ENCODE measurements at places on chromosomes 6 and 20.

- DNase-seq = no peak
Measured at GRCh38 chr20:34560141-34560523, 1.6 kb downstream of the MAP1LC3A start.

DNA sequence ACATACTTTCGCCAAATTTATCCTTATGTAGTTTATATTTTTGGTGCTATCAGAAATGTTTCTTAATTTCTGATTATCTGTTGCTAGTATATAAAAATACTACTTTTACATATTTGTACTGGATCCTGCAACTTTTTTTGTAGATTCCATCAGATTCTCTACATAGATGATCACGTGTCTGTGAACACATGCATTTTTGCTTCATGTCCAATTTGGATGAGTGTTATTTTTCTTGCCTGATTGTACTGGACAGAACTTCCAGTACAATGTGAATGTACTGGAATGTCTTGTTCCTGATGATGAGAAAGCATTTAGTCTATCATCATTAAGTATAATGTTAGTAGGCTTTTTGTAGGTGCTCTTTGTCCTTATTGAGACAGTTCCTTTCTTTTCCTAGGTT, 25.0 kb upstream of the SSR1 start:
- no peak for DNase-seq

DNA sequence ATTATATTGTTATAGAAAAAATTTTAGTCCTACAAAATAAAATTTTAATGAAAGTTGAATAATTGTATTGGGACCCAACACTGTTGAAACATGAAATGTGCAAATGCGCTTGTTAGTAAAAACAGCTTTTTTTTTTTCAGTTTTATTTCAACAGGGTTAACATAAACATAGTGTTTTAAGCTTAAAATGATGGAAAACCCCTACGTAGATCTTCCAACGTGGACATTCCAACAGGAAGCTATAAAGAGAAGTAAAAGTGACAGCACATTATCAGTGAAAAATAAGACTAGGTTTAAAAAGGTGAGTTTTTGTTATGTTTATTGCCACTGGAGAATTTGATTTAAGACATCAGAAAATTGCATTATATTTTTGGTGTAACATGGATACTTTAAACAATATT, 6.5 kb upstream of the GPR31 start:
- no peak for DNase-seq

GRCh38 chr6:18362058-18362561, 25.0 kb upstream of the RNF144B start:
- no peak for DNase-seq

GRCh38 chr6:42294759-42295158, 77.1 kb upstream of the MRPS10 start:
- DNase-seq = no peak

GRCh38 chr20:36008461-36009035, 40.2 kb downstream of the CNBD2 start:
- DNase-seq = no peak

DNA sequence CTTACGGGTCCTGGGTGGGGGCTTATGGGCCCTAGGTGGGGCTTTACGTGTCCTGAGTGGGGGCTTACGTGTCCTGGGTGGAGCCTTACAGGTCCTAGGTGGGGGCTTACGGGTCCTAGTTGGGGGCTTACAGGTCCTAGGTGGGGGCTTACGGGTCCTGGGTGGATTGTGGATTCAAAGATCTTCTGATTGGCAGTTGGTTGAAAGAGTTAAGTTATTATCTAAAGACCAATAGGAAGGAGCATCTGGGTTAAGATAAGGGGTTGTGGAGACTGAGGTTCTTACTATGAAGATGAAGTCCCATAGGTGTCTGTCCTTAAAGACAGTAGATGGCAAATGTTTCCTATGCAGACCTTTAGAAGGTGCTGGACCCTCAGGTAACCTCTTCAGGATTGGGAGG, 8.4 kb upstream of the BIRC7 start:
- DNase-seq = no peak

- DNase-seq = no peak
Measured at GRCh38 chr20:60857708-60858107, 394.4 kb upstream of the CDH4 start.

- no peak for DNase-seq
Measured at GRCh38 chr20:38186788-38187221, 21.7 kb upstream of the TGM2 start.

DNA sequence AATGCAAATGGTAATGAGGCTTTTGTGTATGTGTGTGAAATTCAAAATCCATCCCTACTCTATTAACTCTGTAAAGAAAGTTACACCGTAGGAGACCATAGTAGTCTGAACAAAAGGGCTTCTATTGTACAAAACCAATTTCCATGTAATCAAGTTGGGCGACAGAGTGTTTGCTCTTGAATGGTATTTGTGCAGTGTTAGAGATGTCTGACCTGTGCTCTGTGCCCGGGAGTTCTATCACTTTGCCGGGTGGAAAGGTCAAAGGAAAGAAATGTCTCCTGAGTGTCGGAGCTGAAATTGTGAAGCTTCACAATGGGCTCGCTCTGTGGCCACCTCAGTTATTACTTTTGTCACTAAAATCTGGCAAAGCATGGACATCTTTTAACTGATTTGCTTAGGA, 312.0 kb downstream of the SAMD5 start:
- DNase-seq = no peak

- DNase-seq = no peak
Measured at GRCh38 chr6:101484781-101485180, 91.3 kb downstream of the GRIK2 start.

DNA sequence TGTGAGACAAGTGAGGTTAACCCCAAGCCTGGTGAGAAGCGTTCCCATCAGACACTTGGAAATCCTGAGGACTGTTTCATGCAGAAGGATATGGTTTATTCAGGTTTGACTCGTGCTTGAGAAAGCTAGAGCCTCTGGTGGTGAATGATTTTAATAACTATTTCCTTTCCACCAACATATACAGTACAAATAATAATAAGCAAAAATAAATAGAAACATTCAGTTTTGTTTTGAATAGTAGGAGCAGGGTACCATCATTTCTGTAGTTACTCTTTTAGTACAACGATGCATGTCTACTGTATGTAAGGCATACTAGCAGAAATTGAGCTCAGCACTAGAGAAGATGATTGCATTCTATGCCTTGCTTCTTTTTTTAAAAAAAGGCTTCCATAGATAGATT, 33.5 kb downstream of the PLG start:
- DNase-seq = no peak

DNA sequence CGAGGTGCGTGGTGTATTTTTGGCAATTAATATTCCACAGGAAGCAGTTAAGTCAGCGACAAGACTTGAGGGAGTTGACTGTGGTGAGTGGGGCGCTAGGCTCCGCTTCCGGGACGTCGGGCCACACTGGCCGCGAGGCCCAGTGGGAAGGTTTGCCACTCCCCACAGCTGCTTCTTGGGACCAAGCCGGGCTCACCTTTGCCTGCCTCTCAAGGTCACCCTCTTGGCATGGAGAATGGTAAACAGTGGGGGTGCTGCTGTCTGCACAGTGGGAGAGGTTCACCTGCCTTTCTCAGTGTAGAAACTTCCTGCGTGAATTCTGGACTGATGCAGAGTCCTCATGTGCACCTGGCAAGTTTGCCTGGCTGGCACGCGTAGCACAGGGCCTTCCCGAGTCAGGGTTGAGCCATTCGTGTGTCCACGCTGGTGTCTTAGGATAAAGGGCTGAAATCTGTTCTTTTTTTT, 6.4 kb downstream of the OSBPL2 start:
- DNase-seq = no peak

DNA sequence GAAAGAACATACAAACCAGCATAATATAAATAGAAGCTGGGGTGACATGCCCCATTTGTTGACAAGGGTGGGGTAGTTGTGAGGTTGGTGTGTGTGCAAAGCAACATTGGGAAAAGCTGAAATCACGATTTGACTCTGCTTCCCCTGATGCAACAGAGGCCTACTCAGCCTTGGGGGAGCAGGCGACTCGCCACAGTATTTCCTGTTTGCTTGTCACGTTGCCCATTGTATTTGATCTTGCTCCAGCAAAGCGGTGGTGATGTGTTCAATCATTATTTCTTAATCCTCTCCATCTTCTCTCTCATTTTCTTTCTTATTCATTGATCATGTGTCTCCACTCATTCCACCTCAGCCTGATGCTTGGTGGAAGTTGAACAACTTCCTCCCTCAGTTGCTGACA, 165.8 kb upstream of the CITED2 start:
- no peak for DNase-seq

DNA sequence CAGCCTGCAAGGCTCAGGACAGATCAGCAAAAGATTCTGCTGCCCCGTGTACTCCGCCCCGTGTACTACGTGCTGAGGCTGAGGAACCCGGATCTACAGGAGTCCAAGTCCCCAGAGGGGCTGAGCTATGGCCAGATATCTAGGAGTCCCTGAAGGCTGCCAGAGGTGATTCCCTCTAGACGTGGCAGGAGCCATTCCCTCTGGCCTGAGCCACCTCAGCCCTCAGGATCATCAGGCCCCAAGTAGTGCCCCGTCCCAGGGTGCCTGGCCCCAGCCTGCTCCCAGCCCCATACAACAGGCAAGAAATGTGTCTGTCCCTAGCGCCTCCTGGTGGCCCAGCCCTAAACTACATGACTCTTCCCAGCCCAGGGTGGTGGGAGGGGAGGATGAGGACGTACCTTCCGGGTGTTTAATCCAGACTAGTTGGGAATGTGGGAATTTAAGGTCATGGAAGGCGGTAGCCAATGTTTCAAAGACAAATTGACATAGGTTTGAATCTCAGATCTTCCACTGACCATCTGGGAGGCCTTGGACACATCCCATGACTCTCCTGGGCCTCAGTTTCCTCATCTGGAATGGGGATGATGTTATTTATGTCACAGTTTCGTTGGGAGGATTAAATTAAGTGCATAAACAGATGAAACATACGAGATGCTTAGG, 49.4 kb upstream of the PTPN1 start:
- DNase-seq = peak; percentile 44

DNA sequence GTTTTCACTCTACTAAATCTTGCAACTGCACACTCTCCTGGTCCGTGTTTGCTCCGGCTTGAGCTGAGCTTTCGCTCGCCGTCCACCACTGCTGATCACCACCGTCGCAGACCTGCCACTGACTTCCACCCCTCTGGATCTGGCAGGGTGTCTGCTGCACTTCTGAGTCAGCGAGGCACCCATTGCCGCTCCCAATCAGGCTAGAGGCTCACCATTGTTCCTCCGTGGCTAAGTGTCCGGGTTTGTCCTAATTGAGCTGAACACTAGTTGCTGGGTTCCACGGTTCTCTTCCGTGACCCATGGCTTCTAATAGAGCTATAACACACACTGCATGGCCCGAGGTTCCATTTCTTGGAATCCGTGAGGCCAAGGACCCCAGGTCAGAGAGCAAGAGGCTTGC, 98.6 kb upstream of the GPR6 start:
- DNase-seq = no peak

- DNase-seq = no peak
Measured at GRCh38 chr6:110856296-110856695, 18.3 kb upstream of the AMD1 start.

GRCh38 chr20:16485401-16485800, 87.8 kb downstream of the KIF16B start:
- no peak for DNase-seq

GRCh38 chr20:50381771-50382593, 128.2 kb upstream of the PTPN1 start:
- DNase-seq = no peak

DNA sequence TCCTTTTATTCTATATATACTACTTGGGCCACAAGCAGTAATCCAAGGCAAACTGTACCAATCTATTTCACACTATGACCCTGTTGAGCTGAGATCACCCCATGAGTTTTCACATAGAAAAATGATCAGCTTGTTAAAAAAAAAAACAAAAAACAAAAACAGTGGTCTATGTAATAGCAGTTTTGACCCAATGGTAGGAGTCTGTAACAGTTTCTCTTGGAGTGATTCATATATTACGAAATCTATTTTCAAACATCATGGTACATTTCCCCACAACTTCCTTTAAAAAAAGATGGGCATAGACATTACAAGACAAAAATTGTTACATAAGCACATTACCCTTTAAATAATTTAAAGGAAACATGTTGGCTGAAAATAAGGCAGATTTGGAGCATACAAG, 78.1 kb downstream of the PRSS35 start:
- no peak for DNase-seq

- no peak for DNase-seq
Measured at GRCh38 chr20:19767070-19767469, 9.0 kb downstream of the RIN2 start.

Data from NCI-H1092 (cell line).